ENCODE measurements at places on chromosomes 6 and 20.

DNA sequence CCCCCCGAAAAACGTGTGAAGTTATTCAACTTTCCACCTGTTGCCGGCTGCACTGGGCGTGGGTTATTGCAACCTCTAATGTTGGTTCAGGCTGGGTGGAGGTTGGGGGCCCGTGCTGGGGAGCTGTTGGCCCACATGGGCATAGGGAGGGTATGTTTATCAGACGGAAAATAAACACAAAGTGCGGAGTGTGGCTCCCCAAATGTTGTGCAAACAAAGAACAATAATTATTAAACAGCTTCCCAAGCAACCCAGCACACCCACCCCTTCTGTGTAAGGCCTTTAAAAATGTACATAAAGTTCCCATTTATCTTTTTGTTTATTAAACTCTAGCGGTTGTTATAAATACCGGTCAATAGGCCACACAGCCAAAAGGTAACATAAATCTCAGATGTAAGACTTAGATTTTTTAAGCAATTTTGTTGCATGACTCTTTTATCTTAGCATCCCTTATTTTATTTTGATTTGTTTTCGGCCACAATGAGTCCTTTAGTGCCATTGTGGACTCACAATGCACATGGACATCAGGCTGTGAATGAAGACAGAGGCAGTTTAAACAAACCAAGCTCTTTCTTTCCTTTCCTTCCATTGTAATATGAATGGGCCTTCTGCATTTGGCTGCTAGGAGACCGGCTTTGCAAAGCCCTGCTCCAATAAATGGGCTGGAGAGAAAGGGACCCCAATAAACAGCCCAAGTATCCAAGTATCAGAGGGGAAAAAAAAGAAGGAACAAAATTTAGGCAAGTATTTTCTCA is 6.9 kb upstream of the DLL1 start:
- peaks cover 21% of the 10 kb centered on the region for H3K4me1 ChIP-seq
- H3K27ac ChIP-seq, result no peak overlapping the region
- H3K4me3 ChIP-seq, result no peak overlapping the region
- H3K27me3 ChIP-seq, result peaks cover 61% of the 10 kb centered on the region
- DNase-seq, result no peak
- H3K36me3 ChIP-seq, result no peaks in the 10 kb centered on the region

- no peaks in the 10 kb centered on the region for H3K4me1 ChIP-seq
- no peak overlapping the region for H3K4me3 ChIP-seq
- DNase-seq, result no peak
- no peak overlapping the region for H3K27ac ChIP-seq
- H3K36me3 ChIP-seq, result no peaks in the 10 kb centered on the region
These were observed 455.0 kb downstream of the RFPL4B start for GRCh38 chr6:112802144-112802543.

GRCh38 chr6:31081872-31082271 is 30.5 kb downstream of the C6orf15 start:
- H3K27ac ChIP-seq, result no peak overlapping the region
- no peak overlapping the region for H3K4me3 ChIP-seq
- no peak for DNase-seq
- no peaks in the 10 kb centered on the region for H3K27me3 ChIP-seq

GRCh38 chr6:15995493-15995892 is 133.4 kb upstream of the MYLIP start:
- H3K4me1 ChIP-seq, result no peaks in the 10 kb centered on the region
- H3K27me3 ChIP-seq, result no peaks in the 10 kb centered on the region
- no peak for DNase-seq
- H3K27ac ChIP-seq, result no peak overlapping the region
- H3K4me3 ChIP-seq, result no peak overlapping the region
- no peaks in the 10 kb centered on the region for H3K36me3 ChIP-seq

- DNase-seq, result no peak
- no peaks in the 10 kb centered on the region for H3K27me3 ChIP-seq
- no peaks in the 10 kb centered on the region for H3K4me1 ChIP-seq
- H3K27ac ChIP-seq, result no peak overlapping the region
- no peak overlapping the region for H3K4me3 ChIP-seq
These were observed 86.9 kb downstream of the SOBP start for GRCh38 chr6:107576852-107577251.

Measured in thymus (tissue), 14 donors.